ENCODE measurements at places on chromosomes 4 and X. TPM values are rescaled to one million over a fixed set of nuclear protein-coding genes. Genes with fewer than 3 reads are reported as not detected.

Gene CLIC2
- total RNA-seq: 0.59 TPM

Gene GABRA4
- not detected for total RNA-seq

Gene HPSE
- 0.30 TPM for total RNA-seq

Gene GPR50
- total RNA-seq: not detected

Gene MAP7D2
- total RNA-seq: under 0.01 TPM

Gene TCEAL7
- 15.9 TPM for total RNA-seq

Gene POLN
- total RNA-seq: 5.3 TPM

Gene BDH2
- 45.4 TPM for total RNA-seq

Gene DAPP1
- total RNA-seq: not detected

Gene GNPDA2
- total RNA-seq: 27.3 TPM

Gene HTN1
- not detected for total RNA-seq

Gene CSAG1
- not detected for total RNA-seq

Gene CXCL10
- not detected for total RNA-seq

Gene CENPVL2
- total RNA-seq: not detected

Gene AMBN
- not detected for total RNA-seq

Gene REELD1
- total RNA-seq: not detected

Gene TEX13D
- not detected for total RNA-seq

Gene INTU
- 24.3 TPM for total RNA-seq

Gene RBM10
- total RNA-seq: 44.2 TPM

Gene RS1
- total RNA-seq: not detected

Data from smooth muscle cell of the umbilical artery (primary cell).